DMS79 (cell line): ENCODE measurements at places on chromosomes 12 and 14.

GRCh38 chr12:25386831-25387731 is 136.4 kb upstream of the KRAS start:
- peak; percentile 22 for DNase-seq

- no peak for DNase-seq
These were observed 47.8 kb downstream of the ERGIC2 start for GRCh38 chr12:29333178-29333577.

DNA sequence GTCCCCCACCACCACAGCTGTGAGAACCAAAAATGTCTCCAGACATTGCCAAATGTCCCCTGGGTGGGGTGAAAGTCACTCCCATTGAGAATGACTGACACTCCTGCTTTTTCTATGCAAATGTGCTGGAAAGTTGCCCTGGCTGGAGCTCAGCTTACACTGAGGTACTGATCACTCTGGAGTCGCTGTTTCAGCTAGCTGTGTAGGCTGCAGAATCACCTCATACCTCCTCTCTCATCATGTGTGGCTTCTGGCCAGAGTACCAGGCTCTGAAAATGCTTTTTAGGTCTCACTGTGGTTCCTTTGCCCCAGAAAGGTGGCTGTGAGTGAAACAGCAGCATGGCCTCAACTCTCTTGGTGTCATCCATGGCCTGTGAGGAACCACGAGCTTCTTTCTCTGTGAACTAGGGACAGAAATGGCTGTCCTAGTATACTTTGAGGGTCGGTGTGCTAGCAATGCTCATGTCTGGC is 414.4 kb downstream of the DPF3 start:
- DNase-seq = peak; percentile 85

GRCh38 chr14:20774258-20774824 is 6.1 kb downstream of the EDDM3B start:
- DNase-seq = no peak

DNA sequence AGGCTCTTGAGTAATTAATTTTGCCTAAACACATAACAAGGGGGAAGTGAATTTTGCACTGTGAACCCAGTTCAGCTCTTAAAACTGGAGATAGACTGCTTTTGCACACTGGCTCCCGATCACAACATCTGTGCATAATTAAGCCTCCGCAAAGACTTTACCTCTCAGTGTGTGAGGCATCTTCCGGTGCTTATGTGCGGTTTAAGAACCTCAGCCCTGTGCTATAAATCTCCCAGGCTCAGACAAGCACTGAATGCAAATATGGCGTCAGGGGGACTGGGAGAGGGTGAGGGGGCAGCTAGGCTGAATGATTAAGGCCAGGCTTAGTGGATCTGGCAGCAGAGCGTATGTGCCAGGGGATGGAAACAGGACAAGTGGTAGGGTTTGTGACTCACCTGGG is 103.3 kb downstream of the ADCK1 start:
- DNase-seq = no peak

DNA sequence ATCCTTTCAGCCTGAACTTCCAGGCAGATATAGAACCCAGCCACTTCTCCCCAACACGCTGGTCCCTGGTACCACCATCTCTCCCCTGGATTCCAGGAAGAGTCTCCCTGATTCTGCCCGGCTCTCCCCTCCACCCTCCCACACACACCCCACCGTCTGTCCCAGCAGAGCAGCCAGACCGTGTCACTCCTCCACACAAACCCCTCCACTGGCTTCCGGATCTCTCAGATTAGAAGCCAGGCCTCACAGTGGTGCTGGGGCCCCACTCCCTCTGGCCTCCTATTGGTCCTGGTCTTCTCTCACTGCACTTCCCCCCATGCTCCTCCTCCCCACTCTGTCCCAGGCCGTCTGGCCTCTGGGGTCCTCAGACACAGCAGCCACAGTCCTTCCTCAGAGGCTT is 52.4 kb upstream of the CDKN3 start:
- no peak for DNase-seq

GRCh38 chr12:117847371-117847770 is 121.4 kb downstream of the KSR2 start:
- no peak for DNase-seq

DNA sequence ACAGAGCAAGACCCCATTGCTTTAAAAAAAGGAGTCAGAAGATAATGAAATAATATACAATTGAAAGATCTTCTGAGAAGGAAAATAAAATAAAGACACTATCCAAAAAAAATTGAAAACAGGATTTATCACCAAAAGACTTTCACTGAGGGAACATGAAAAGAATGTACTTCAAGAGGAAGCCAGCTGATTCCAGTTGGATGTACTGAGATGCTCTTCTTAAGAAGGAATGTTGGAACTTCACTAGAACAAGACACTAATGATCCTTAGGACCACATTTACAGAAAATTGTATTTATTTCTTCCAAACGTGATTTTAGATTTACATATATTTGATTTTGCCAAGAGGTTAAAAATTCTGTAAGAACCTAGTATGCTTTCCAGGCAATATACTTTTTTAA is 65.6 kb upstream of the CNOT2 start:
- no peak for DNase-seq

- no peak for DNase-seq
These were observed 90.3 kb downstream of the CRADD start for GRCh38 chr12:93767524-93767863.

DNA sequence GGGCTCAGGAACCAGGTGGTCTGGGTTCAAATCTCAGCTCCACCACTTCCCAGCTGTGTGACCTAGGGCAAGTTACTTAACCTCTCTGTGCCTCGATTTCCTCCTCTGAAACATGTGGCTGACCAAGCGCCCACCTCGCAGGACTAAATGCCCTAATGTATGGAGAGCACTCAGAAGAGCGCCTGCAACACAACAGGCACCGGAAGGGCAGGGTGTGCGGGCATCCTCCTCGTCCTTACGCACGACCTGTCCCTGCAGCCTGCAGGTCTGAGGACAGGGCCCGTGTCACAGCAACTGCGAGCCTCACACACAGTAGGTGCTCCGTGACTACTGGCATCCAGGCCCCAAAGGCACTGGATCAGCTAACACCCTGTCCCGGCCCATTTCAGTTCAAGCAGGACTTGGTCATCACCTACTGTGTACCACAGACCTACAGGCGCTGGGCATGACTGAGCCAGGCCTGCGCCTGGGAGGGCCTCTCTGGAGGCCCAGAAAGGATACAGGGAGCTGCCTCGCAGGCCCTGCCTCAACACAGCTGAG is 131.5 kb downstream of the NCOR2 start:
- DNase-seq = no peak

GRCh38 chr12:123056053-123056452 is 75.6 kb downstream of the ARL6IP4 start:
- no peak for DNase-seq

- no peak for DNase-seq
These were observed 17.1 kb downstream of the DNAL1 start for GRCh38 chr14:73661872-73662271.

GRCh38 chr12:91889910-91890309 is 255.7 kb downstream of the BTG1 start:
- DNase-seq = no peak

- no peak for DNase-seq
These were observed 2.8 kb downstream of the ETFBKMT start for GRCh38 chr12:31662176-31662849.

DNA sequence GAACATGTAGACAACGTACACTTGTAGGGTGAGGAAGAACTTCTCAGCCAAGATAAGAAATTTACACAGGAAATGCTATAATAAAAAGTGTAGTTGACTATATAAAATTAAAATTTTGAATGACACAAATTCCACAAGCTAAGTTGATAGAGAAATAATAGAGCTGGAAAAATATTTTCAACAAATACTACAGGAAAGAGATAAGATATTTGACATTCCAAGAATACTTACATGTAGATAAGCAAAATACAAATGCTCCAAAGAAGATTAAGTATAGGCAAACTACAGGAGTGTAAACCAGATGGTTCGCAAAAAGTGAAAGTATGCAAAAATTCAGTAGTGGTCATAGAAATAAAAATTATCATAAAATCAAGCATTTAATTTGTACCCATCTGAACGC is 49.2 kb upstream of the ANP32D start:
- no peak for DNase-seq

DNA sequence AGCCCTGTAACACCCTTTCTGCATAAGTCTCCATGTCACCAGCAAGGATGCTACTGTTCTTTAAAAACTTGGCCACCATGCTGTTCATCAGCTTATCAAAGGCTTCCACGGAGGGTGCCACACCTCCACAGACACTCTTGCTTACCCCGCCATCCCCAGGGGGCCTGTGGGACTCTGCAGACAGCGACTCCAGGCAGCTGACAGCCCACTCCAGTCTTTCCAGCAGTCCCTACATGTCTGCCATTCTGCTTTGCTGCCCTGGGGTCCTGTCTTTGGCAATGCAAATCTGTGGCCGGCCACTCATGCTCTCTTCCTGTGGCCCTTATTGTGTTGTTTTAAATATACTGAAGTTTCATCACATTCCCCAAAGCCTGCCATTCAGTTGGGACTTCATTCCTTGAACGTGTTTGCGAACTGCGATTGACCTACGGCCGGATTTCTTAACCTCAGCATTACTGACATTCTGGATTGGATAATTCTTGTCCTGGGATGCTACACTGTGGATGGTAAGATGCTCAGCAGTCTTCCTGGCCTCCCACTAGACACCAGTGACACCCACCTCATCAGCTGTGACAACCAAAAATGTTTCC is 125.6 kb downstream of the FOXN3 start:
- DNase-seq = no peak

DNA sequence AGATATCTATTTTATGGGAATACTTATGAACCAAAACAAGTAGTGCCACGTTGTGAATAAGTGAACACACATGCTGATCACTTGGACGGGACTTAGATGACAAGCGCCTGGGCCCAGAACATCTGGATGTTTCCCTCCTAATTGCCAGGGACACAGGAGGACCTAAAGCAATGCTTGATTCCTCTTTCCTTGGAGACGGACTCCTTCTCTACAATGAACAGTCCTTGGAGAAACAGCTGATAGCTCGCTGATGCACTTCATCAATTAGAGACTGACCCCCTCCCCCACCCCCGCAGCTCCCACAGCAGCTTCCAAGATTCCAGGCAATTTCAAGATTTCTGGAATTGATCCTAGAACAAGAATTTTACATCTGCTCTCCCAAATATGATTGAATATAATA is 86.4 kb downstream of the ST8SIA1 start:
- DNase-seq = no peak

GRCh38 chr12:69059465-69060457 is 126.8 kb upstream of the CPM start:
- no peak for DNase-seq

- DNase-seq = no peak
These were observed 21.6 kb downstream of the ASPG start for GRCh38 chr14:104107101-104107581.

- DNase-seq = no peak
These were observed 35.4 kb downstream of the DMAC2L start for GRCh38 chr14:50347521-50347920.

DNA sequence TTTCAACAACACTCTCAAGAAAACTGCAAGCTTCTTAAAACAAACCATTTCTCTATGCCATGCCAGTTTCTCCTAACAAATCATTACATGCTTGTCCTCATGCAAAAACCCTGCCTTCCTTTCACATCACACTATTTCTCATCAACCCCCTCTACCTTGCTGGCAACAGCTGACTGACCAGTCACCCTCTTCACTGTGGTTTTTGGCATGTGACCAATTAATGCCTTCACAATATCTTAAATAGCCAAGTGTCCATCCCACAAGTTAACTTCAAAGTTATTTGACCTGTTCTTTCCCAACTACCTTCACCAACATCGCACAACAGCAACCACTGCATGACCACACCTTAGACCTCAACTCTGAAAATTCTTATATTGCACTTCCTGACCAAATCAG is 159.6 kb downstream of the CEP128 start:
- DNase-seq = no peak

GRCh38 chr12:130879212-130879686 is 7.4 kb downstream of the RAN start:
- DNase-seq = peak; percentile 65

GRCh38 chr12:132952371-132953162 is 3.5 kb downstream of the ZNF605 start:
- DNase-seq = no peak

- DNase-seq = no peak
These were observed 56.4 kb downstream of the TESC start for GRCh38 chr12:117042862-117043261.

- no peak for DNase-seq
These were observed 170.3 kb downstream of the GRIN2B start for GRCh38 chr12:13811061-13811460.

DNA sequence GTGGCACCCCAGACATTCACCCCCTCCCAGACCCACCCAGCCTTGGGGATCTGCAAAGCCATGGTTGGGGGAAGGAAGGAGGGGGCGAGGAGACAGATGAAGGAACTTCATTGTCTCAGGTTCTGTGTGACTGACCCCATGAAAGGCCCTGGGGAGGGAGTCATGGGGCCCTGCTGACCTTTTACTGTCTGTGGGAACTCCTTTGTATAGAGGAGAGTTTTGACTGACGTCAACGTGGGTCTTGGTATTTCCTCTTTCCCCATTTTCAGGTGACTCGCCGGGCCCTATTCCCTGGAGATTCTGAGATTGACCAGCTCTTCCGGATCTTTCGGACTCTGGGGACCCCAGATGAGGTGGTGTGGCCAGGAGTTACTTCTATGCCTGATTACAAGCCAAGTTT is 3.1 kb upstream of the RAB5B start:
- no peak for DNase-seq

GRCh38 chr14:91963465-91963864 is 16.0 kb upstream of the FBLN5 start:
- DNase-seq = no peak

- no peak for DNase-seq
These were observed 81.6 kb downstream of the LLPH start for GRCh38 chr12:66048835-66049537.

DNA sequence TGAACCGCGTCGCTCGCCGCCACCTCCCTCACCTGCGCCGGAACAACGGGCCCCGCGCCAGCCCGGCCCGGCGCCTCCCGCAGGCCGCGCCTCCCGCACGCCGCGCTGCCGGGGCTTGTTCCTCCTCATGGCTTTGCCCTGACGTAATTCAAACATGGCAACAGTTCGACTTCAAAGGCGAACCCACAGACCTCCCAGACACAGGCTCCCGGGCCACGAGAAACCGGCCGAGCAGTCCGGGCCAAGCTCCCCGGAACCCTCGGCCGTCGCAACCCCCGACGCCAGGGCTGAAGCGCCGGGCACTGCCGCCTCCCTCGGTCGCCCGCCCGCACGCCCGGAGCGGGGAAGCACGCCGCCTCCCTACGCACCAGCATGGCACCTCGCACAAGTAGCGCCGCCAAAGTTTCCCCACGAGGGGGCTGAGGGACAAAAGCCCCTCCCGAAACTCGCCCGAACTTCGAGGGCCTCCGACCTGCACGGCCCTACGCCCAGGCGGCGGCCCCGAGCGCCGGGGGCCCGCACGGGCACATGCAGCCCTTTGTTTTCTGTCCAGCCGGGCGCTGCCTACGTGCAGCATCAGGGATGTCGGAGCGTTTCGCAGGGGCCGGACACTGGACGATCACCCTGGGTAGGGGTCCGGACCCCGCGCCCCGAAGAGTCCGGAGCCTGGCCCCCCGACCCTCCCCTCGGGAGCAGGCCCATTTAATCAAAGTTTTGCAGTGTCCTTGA is 1.7 kb downstream of the SINHCAF start:
- peak; percentile 59 for DNase-seq

GRCh38 chr12:16392846-16393535 is 45.5 kb downstream of the MGST1 start:
- DNase-seq = no peak
